CD4-positive, alpha-beta T cell treated with Interleukin-1 beta for 1 hour (primary cell): ENCODE measurements at places on chromosomes 3 and 15.

- peak; percentile 23 for DNase-seq
Measured at GRCh38 chr3:68007621-68008226, 353.3 kb upstream of the SUCLG2 start.

GRCh38 chr3:176855901-176856486 lies 341.3 kb downstream of the TBL1XR1 start:
- no peak for DNase-seq

GRCh38 chr3:27990837-27991236 lies 250.6 kb upstream of the CMC1 start:
- DNase-seq = no peak

- no peak for DNase-seq
Measured at GRCh38 chr15:63940966-63941620, 105.2 kb downstream of the DAPK2 start.

GRCh38 chr3:27289769-27290413 lies 79.3 kb downstream of the NEK10 start:
- no peak for DNase-seq

- no peak for DNase-seq
Measured at GRCh38 chr3:63726656-63727055, 74.2 kb downstream of the SNTN start.

GRCh38 chr15:79824136-79824701 lies 72.6 kb downstream of the MTHFS start:
- DNase-seq = no peak

GRCh38 chr15:101651554-101652097 lies 555 bp downstream of the TM2D3 start:
- no peak for DNase-seq

DNA sequence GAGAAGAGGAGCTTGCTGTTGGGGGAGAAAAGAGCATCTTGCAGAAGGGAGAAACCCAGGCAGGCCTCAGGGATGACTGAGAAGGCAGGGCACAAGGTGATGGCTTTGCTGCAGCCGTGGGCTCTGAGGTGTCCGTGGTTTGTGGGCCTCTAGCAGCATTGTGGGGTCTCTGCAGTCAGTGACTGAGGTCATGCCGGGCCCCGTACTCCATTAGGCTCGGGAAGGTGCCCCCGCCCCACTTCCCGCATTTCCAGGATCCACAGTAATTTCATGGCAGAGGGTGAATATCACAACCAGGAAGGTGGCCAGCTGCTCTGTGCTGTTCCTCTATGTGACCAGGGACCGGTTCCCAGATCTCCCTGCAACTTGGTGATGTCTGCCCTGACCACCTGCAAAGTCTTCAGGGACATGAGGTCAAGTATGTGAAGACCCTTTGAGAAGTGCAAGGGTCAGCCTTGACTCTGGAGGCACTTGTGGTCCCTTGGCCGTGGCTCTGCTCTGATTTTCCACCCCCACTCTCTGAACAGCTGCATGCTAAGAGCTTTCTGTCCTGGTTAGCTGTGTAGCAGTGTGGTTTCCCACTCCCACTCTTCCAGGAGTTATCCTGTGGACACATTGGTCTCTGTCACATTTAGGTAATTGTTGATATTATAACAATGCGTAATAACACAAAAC lies 3.6 kb downstream of the KLF13 start:
- DNase-seq = no peak

DNA sequence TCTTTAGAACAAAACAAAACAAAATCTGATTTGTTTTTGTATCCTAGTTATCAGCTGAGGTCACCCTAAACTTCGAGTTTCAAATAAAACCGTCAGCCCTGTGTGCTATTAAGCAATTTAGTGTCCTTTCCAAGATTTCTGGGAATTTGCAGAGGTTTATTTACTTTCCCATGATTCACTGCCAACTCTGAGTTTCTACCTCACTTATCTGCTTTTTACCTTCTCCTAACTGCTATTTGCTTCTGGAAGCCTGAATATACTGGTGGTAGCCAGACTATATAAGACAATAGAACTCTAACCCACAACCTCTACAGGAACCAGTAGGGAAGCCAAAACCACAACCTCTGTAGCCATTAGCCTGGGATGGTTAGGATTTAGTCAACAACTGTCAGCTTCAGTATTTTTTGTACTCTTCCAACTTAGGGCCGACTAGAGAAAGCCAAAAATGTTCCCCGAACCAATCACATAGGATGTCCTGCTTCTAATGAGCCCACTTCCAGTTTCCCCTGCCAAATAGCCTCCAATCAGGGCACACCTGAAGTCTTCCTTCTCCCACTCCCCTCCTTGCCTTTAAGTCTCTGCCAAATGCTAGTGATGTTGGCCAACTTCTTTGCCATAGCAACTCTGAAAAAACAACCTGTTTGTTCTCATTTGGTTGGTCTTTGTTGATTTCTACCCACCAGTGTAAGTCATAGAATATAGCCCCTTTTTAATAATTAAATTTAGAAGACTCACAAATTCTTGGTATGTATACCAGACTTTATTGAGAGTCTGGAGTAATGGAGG lies 273.1 kb downstream of the ULK4 start:
- DNase-seq = no peak

GRCh38 chr15:58110999-58111717 lies 27.0 kb upstream of the AQP9 start:
- DNase-seq = no peak

GRCh38 chr3:151386056-151386455 lies 1.5 kb upstream of the P2RY12 start:
- DNase-seq = no peak

DNA sequence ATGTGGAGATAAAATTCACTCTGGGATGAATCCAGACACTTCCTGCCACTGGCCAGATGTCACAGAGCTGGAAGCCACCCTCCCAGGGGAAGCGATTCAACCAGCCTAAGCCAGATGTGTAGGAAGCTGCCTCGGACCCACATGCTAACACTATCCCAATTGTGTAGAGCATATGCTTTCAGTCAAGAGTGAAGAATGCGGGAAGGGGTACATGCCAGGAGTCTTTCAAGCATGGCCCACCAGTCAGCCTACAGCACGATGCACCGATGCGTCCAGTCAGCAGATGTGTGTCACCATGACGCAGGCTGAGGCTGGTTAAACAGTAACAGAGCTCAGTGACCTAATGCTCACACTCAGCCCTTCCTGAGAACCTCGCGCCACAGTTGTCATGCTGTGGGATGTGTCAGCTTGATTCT lies 38.8 kb upstream of the BNC1 start:
- DNase-seq = no peak

DNA sequence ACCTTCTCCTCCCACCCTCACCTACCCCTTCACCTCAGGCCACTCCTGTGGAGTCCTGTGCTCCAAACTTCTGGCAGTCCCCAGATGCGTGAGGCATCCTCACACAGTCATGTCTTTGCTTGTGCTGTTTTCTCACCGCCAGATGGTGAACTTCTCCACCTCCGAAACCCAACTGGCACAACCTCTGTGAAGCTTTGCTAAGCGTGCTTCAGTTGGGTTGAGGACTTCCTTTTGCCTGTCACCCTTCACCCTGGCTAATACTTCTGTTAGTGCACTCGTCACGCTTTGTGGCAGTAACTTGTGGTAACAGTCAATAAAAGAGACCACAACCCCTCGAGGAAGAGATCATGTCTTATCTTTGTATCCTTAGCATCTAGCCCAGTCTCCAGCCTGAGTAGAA lies 42.0 kb upstream of the SKOR1 start:
- peak; percentile 74 for DNase-seq

DNA sequence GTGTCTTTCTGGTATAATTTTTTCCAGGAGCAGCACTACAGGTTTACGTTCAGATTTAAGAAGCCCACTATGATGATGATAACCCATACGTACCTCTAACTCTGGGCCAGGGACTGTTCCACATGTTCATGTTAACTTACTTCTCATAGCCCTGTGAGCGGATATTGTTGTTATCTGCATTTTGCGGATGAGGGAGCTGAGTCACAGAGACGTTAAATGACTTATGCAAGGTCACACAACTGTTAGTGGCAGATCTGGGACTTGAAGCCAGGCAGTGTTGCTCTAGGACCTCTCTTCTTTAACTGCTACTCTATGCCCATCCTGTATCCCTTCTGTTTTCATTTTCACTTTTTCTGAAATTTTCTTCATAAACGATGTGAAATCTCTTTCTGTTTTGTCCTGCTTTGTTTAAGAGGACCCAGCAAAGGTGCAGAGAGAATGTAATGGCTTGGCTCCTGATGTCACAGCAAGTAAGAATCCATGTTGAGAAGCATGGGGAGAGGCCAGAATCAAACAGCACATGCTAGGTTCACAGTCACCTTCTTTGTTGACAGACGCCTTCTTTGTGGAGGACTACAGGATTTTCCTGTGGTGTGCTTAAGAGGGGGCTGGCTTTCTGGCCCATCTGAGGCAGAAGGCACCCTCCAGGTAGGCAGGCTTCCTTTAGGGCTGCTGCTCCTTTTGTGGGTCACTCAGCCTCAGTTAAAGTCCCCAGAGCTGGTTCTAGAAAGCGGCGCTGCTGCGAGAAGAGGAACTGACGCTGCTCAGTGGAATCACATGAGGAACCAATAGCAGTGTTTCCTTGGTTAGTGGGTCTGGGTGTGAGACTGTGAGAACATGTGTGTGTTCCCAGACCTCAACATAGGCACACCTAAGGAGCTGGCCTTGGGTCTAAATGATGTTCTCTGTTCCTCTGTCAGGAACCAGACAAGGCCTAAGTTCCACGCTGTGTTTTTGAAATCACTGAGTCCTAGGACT lies 121.6 kb downstream of the TMEM108 start:
- DNase-seq = no peak

- no peak for DNase-seq
Measured at GRCh38 chr3:61315871-61316270, 64.6 kb upstream of the FHIT start.

- no peak for DNase-seq
Measured at GRCh38 chr15:34853001-34853758, 57.8 kb upstream of the ACTC1 start.

DNA sequence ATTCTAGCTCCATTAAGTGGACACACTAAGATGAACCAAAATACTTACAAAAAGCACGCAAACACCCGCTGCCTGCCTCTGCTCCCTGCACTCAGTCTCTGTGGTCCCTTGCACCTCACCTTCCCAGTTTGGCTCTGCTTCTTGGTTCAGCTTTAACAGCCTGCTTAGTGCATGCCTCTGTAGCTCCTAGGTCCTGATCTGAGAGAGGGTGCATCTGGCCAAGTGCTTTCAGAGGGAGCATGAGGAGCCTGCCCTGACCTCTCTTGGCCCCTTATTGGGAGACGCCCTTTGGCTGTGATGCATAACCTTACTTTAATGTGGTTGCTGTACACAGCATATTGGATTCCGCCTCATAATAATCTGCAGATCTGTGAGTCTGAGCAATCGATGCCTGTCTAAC lies 21.2 kb upstream of the ATP10A start:
- DNase-seq = no peak

- DNase-seq = no peak
Measured at GRCh38 chr3:197050511-197050910, 20.9 kb upstream of the MELTF start.

DNA sequence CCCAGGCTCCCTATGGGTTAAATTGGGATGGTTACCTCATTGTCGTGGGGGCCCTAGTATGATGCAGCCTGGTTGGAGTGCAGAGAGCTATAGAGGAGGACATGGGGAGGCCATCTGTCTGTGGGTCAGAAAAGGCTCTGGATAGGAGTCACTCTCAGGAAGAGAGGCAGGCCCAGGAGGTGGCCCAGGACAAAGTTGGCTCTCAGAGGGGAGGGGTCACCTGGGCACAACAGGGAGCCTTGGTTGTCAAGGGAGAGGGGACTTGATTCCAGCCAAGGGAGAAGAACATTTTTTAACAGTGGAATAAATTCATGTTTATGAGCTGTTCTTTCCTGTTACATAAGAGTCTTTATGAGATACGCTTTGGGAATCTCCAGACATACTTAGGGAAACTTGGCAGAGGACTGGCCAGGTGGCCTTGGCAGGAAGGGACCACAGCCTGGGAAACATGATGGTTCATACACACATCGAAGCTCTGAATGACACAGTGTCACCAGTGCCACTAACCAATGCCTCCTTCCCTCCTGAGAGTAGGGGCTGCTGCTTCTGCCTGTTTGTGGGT lies 27.5 kb upstream of the LCTL start:
- no peak for DNase-seq

- no peak for DNase-seq
Measured at GRCh38 chr3:182789371-182789770, 3.9 kb upstream of the ATP11B start.

DNA sequence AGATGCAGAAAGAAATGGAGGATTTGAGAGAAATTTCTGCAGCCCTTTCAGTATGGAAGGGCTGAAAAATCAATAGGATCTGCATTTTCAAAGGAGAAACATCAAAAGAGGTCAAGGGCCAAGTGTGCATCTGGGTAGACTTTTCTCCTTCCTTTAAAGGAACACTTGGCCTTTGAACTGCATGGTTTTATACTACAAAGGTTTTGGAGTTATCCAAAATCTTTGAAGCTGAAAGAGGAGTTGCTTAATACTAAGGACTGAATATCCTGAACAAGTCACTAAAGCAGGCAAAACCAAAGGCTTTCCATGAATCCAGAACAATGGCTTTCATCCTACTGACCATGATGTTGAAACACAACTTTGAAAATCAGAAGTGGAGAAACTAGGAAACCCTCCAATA lies 553.7 kb upstream of the LMCD1 start:
- no peak for DNase-seq

DNA sequence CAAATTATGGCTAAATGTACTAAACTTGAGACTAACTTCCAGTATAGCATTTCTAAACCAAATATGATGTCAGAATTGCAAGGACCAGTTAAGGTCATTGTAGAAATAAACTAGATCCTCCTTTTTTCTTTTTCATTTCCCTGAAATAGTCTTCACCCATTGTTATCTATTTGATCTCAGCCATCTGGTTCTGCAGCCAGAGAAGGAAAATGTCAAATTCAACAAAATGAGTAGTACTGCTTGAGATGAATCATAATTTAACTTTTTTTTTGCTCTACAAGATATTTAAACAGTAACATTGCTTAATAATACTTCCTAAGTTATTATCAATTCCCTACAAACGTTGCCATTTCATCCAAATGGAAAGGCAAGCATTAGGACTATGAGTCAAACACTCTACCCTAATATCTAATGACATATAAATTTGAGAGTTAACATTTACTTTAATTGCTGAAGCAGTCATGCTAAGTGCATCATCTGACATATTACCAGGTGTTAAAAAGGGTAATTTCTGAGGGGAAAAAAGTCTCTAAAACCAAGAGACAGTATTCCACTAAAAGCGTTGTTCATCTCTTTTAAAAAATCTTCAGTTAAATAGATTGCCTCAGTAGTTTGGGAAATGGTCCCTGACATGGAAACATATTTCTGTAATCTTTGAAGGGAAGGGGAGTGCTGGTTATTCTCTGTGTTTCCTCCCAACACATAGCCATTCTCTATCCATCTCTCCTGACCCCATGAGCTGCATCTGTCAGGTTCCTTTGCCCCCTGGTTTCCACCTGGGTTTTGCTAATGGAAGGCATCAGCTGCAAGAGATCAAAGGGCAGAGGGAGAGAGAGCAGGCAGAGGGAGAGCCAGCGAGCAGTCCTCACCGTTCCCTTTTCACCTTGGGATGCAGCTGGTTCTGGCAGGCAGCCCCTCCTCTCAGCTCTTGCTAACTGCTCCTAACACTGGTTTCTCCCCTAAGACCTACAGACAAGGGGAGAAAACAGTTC lies 138.5 kb downstream of the ARPP21 start:
- DNase-seq = no peak
